Activated CD4-positive, alpha-beta T cell treated with anti-CD3 and anti-CD28 coated beads, Interleukin-2, amount 10 ng/mL, durations not matched to agents 24 days and 14 days (primary cell): ENCODE measurements at places on chromosomes 2 and 18. TPM values are rescaled to one million over a fixed set of nuclear protein-coding genes. Genes with fewer than 3 reads are reported as not detected.

DNA sequence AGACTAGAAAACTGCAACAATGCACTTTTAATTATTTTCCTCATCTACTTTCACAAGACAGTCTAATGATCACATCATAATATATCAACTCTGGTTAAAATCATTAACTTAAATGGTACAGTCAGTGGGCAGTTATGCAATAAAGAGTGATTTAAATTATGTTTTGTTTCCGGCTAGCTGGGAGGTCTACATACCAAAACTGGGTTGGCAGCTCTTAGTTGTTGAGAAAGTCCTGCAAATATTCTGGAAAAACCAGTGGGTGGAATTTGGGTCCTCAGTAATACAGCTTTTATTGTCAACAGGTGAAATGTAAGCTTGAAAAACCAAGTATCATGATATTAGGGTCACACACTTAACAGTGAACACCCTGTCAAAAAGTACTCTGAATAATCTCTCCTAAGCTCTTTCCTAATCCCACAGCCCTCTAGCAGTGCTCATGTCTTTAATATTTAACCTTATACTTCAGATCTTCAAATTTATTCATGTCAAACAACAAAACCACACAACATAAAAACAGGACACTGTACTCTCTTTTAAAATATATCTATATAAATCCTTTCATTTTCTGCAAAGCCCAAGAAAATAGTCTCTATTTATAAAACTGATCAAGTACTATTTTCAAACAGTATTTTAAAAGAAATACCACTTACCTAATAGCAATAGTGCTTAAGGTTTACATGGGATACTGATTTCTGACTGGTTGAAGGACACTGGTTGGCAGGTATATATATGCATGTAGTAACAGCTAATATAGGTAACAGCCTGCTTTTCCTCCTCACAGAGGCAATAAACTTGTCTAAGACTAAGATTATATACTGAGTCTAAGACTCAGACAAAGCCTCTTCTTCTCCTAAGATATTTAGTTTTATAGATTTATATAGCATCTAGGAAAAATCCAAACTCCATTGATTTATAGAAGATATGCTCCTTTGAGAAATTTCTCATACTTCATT lies 103.8 kb downstream of the GAREM1 start:
- no peak overlapping the region for H3K4me3 ChIP-seq
- no peak overlapping the region for H3K27ac ChIP-seq
- H3K27me3 ChIP-seq: peaks cover 8% of the 10 kb centered on the region
- DNase-seq: no peak
- no peaks in the 10 kb centered on the region for H3K4me1 ChIP-seq

DNA sequence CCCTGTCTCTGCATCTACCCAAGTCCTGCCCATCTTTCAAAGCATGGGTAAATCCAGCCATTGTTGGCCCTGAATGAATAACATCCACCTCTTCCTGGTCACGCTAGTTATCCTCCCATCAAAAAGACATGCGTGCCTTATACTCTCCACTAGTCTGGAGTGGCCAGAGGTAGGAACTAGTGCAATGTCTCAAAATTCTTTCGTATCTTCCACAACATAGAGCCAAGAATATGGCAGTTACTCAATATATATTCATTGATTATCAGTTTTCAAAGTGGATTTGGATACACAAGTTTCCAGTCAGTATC lies 8.9 kb downstream of the APOB start:
- no peak overlapping the region for H3K4me3 ChIP-seq
- no peak for DNase-seq
- H3K27ac ChIP-seq: no peak overlapping the region
- no peaks in the 10 kb centered on the region for H3K27me3 ChIP-seq
- no peaks in the 10 kb centered on the region for H3K4me1 ChIP-seq

LHCGR gene
- not detected in 2 replicates for total RNA-seq

- H3K4me1 ChIP-seq: no peaks in the 10 kb centered on the region
- H3K36me3 ChIP-seq: no peaks in the 10 kb centered on the region
- DNase-seq: no peak
- H3K27me3 ChIP-seq: peaks cover 45% of the 10 kb centered on the region
Observed at GRCh38 chr2:23363831-23364230, 21.1 kb upstream of the KLHL29 start.

DNA sequence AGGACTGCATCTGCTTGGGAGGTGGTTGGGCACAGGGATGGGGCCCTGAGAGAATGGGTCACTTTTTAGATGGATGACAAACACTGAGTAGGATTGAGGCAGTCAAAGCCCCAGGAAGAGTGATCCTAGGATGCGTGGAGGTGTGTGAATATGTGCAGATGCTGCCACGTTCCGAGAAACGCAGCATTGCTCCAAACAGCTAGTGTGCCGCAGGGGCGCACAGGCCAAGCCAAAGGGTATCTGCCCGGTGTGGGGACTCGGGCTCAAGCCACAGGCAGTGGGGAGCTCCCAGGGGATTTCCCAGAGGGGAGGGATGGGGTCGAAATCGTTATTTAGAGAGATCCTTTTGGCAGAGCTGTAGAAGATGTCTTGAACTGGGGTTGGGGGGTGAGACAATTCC lies 274.1 kb downstream of the ALPK2 start:
- no peak overlapping the region for H3K4me3 ChIP-seq
- peaks cover 5% of the 10 kb centered on the region for H3K27me3 ChIP-seq
- H3K4me1 ChIP-seq: no peaks in the 10 kb centered on the region

DNA sequence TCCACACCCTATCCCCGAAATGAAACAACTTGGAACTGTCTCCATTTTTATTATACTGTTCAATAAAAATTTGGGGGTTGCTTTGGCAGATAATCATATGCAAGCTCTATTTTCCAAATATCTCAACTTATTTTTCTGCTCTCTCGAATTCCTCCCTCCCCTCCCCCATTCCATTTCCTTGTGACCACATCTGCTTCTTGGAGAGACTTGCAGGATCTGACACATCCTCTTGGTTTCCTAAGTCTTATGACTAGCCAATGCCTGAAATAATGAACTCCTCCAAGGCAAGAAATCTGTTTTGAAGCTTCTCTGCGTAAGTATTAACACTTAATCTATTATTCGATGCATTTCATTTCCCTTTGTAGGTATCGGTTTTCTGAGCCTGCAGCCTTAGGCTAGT lies 16.1 kb downstream of the TGIF1 start:
- no peak for DNase-seq
- no peaks in the 10 kb centered on the region for H3K27me3 ChIP-seq

DNA sequence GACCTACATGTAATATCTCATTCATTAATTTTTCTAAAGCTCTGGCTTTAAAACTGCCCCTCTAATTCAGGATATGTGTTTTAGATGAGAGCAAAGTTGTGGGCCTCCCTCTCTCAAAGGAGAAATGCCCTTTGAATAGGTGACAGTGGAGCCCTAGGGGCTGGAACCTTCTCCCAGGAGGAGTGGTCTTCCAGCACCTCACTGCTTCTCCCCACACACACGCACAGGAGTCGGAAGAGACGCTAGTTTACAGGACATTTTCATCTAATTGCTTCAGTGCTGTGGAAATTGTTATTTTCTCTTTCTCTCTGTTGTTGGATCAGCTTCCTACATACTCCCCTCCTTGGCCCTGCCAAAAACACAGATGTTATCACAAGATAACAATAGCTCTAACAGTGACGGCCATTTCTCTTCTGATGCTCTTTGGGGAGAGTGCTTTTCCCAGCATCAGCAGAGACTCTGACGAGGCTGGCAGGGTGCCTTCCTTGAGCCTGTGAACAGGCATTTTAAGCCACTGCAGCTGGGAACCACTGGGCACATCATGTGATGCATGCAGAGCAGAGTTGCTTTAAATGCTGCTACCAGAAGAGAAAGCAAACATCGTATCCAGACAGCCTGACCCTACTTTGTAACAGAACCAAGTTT lies 209.4 kb upstream of the SP5 start:
- H3K27ac ChIP-seq: peak overlapping the region; percentile 40
- no peaks in the 10 kb centered on the region for H3K36me3 ChIP-seq
- H3K27me3 ChIP-seq: peaks cover 17% of the 10 kb centered on the region
- H3K4me3 ChIP-seq: no peak overlapping the region
- peaks cover 23% of the 10 kb centered on the region for H3K4me1 ChIP-seq
- peak; percentile 63 for DNase-seq

- peaks cover 20% of the 10 kb centered on the region for H3K27me3 ChIP-seq
- H3K4me1 ChIP-seq: no peaks in the 10 kb centered on the region
- H3K4me3 ChIP-seq: no peak overlapping the region
- no peak overlapping the region for H3K27ac ChIP-seq
- H3K36me3 ChIP-seq: no peaks in the 10 kb centered on the region
- no peak for DNase-seq
Observed at GRCh38 chr2:170248574-170249393, 70.8 kb downstream of the MYO3B start.

PLCL1 gene
- total RNA-seq: 0.45 and 0.63 TPM in 2 replicates

- peaks cover 80% of the 10 kb centered on the region for H3K4me1 ChIP-seq
- peaks cover 15% of the 10 kb centered on the region for H3K36me3 ChIP-seq
- no peak overlapping the region for H3K4me3 ChIP-seq
- H3K27me3 ChIP-seq: no peaks in the 10 kb centered on the region
Observed at GRCh38 chr2:30269771-30270145, 38.4 kb downstream of the LBH start.
